Left ventricle myocardium inferior (tissue), 1 donor: ENCODE measurements at places on chromosomes 5 and 9. TPM values are rescaled to one million over a fixed set of nuclear protein-coding genes. Genes with fewer than 3 reads are reported as not detected.

Gene PCDHB3
- 0.77 TPM for total RNA-seq

Gene ANKRD18A
- 2.6 TPM for total RNA-seq

Gene HIGD2A
- total RNA-seq, result 217 TPM

Gene GPR21
- 0.58 TPM for total RNA-seq

Gene KCTD16
- 0.08 TPM for total RNA-seq

Gene PCDHB13
- total RNA-seq, result 2.5 TPM

Gene WWC1
- total RNA-seq, result 2.2 TPM

Gene PCDHB16
- total RNA-seq, result 1.4 TPM

Gene HCN1
- total RNA-seq, result 0.14 TPM

Gene EQTN
- total RNA-seq, result not detected

Gene GPRIN1
- total RNA-seq, result 0.58 TPM

Gene TMEM174
- not detected for total RNA-seq

Gene SLC36A3
- not detected for total RNA-seq

Gene ELOVL7
- total RNA-seq, result 0.19 TPM

Gene SPATA31D4
- not detected for total RNA-seq

Gene MOB3B
- 2.1 TPM for total RNA-seq

Gene GABBR2
- 1.1 TPM for total RNA-seq

Gene ENHO
- not detected for total RNA-seq

Gene GFI1B
- 0.27 TPM for total RNA-seq

Gene SLCO6A1
- not detected for total RNA-seq

Gene TMCO6
- 2.6 TPM for total RNA-seq

Gene PRELID2
- 12.2 TPM for total RNA-seq

DNA sequence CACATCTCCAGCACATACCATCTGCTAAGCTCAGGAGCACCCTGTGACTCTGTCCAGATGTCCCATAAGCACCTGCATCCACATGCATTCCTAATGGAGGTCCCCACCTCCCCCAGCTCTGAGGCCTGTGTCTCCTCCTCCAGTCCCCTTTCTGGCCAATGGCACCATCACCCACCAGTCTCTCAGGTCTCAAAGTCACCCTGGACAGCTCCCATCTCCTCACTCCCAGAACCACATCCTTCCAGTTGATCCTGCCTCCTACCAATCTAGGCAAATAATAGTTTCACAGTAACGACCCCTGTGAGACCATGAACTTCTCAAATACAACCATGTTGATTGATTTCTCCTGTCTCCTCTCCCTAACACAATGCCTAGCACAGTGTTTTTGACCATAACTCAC lies 40.1 kb downstream of the GGTA1 start:
- DNase-seq, result no peak

GRCh38 chr5:99060306-99061261 lies 131.8 kb upstream of the CHD1 start:
- peak; percentile 58 for DNase-seq

- no peak for DNase-seq
These were observed 103.7 kb upstream of the CD180 start for GRCh38 chr5:67300326-67300725.

GRCh38 chr5:75566710-75567309 lies 44.4 kb upstream of the ANKDD1B start:
- DNase-seq, result no peak

DNA sequence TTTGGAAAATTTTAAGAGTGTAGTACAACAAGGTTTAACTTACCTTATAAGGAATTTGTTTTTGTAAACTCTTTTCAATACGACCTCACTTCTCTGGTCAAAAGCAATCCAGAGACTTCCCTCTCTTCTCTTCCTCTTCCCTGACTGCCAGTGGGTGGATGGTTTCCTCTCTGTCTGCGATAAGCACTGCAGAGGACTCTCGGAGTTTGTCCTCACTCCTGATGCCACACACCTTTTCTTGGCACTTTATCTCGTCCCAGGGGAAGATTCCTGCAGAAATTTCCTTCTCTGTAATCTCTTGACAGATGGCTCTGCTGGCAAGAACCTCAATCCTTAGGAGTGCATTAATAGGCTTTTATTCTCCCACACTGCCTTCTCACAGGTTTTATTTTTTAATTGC lies 641.6 kb downstream of the NR2F1-AS1 start:
- DNase-seq, result no peak

DNA sequence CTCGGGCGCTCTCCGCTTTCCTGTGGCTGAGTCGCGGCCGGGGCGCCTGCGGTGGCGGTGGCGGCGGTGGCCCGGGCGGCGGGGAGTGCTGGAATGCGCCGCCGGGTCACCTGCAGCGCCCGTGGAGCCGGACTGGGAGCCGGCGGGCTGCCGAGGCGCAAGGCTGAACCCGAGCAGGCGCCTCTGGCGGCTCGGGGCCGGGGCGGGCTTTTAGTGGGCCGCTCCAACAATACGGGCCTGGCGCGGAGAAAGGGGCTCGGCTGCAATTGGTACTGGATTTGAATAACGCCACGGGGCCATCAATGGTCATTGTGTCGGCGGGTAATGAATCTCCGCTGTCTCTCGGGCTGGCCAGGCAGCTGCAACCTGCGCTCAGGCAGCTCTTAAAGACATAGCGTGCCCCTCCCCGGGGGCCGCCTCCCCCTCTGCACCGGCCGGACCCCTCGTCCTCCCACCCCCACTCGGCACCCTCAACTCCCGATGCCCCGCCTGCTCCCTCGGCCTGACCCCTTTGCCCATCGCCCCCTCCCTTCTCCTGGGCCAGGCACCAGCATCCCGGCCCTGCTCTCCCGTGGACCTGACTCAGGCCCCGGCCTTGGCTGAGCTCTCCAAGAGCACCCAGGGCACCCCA lies 22.1 kb downstream of the URM1 start:
- DNase-seq, result no peak

- DNase-seq, result no peak
These were observed 19.3 kb upstream of the IRX4 start for GRCh38 chr5:1901983-1902382.

DNA sequence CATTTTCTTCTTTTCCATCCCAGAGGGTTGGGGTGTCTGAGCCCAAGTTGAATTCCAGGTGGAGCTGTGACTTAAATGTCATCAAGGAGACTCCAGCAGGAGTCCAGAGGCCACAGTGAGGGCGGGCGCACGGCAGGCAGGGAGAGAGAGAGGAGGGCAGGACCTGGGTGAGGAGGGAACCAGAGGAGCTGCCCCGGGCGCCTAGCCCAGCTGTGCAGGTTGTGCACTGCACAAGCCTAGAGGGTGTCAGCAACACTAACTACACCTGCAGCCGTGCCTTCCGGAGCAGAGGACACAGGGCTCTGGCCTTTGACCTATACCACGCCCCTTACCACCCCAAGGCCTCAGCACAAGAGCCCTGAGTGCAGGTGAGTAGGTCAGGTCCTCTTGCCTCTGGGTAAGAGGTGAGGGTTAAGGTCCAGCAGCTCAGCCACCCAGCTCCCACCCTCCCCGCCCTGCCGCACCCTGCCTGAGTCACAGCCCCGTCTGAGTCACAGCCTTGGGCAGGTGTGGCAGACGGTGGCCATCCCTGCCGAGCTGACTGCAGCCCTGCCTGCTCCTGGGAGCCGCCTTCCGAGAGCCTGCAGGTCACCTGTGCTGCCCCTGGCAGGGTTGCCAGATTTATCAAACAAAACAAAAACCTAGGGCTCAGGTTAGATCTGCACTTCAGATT lies 6.4 kb upstream of the AGPAT2 start:
- DNase-seq, result no peak

DNA sequence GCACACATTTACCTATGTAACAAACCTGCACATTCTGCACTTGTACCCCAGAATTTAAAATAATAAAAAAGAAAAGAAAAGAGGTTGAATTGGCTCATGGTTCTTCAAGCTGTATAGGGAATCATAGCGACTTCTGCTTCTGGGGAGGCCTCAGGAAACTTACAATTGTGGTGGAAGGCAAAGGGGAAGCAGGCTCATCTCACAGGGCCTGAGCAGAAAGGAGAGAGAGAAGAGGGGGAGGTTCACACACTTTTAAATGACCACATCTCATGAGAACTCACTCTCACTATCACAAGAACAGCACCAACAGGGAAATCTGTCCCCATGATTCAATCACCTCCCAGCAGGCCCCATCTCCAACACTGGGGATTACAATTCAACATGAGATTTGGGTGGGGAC lies 214.6 kb downstream of the CDK5RAP2 start:
- no peak for DNase-seq

- DNase-seq, result no peak
These were observed 8.9 kb downstream of the LRRC26 start for GRCh38 chr9:137160716-137161557.

GRCh38 chr5:36790847-36791246 lies 85.7 kb upstream of the NIPBL start:
- DNase-seq, result no peak

DNA sequence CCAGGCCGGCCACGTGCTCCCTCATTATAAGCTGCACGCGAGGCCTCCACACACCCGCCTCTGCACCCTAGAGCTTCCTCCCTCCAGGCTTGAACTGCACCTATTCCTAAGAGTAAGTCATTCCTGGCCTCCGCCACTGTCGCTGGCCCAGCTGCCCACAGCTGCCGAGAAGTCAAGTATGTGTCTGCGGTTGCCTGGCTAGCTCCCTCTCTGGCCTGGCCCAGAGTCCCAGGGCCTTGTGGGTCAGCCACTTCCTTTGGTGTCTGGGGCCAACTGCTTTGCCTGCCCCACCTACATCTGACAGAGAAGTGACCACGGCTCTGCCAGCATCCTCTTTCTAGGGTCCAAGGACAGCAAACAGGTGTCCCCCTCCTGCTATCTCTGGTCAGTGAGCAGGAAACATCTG lies 18.3 kb downstream of the ABO start:
- peak; percentile 52 for DNase-seq

DNA sequence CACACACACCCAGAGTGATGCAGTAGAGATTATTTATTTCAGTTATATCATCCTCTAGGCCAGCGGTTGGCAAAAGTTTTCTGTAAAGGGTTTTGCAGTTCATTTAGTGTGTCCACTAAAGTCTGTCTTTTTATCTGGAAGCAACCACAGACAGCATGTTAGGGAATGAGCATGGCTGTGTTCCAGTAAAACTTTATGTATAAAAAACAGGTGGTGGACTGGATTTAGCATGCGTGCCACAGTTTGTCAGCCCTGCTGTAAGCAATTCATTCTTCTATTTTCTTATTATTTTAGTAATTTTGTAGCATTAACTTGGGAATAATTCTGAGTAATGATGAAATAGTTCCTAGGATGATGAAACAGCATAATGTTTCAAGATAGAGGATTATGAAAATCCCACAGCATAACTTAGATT lies 51.7 kb downstream of the CCNH start:
- DNase-seq, result no peak

- DNase-seq, result no peak
These were observed 448.0 kb downstream of the CDH10 start for GRCh38 chr5:24196789-24197188.

DNA sequence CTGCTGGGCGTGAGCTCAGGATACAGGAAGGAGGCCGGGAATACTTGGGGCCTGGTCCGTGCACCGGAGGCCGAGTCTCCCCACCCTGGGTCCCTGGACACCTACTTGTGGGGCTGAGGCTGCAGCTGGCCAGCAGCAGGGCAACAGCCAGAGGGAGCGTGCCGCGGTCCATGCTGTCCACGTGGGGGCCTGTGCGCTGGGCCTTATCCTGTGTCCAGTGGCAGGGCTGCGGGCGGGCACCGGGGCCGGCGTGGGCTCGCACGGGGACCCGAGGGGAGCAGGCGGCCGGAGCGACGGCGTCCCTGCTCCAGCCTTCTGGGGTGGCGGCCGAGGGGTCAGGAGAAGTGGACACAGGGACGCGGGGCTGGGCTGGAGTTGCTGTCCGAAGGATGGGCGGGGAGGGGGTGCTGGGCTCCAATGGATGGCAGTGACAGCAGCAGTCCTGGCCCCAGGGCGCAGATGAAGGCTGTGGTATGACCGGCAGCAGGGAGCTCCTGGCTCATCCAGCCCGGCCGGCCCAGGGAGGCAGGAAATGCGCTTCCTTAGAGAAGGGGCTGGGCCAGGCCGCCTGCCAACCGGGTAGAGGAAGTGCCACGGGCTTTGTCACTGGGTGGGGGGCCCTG lies at the start of gene ENG:
Gene ENG (minus strand): TSS at position 475 of the 623 bp plus-strand sequence. CDS start 303 bp downstream, at position 172.
- peak; percentile 90 for DNase-seq

DNA sequence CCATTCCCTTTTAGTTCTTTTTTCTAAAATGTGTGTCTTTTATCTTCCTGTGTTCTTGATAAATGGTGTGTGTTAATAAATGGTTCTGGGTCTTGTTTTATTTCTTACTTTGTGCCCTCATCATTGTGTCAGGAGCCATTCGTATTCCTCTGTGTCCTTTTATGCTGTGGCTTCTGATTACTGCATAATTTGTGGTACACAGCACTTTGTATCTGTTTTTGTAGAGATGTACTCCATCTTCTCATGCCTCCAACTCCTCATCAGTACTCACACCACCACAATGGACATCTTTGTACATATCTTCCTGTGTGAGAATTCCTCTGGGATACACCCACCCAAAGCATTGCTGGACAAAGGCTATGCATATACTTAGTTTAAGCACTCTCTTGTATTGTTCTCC lies 247.4 kb downstream of the ARHGAP26 start:
- no peak for DNase-seq

DNA sequence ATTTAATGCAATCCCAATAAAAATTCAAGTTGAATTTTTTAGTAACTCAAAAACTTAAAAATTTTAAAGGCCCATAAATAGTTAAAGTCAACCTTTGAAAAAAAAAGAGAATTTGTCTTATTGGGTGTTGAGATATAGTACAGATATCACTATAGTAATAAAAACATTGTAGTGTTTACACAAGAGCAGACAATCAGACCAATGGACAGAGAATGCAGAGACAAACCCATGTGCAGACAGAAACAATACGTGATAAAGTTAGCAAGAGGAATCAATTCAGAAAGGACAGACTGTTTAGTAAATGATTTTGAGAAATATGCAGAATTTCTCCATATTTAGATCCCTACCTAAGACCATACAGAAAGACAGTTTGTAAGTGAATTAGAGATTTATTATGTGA lies 33.9 kb downstream of the GOLGA1 start:
- no peak for DNase-seq

- no peak for DNase-seq
These were observed 1000.2 kb downstream of the NR2F1-AS1 start for GRCh38 chr5:92580814-92581213.

GRCh38 chr5:142771666-142772065 lies 1.5 kb downstream of the ARHGAP26 start:
- DNase-seq, result no peak

DNA sequence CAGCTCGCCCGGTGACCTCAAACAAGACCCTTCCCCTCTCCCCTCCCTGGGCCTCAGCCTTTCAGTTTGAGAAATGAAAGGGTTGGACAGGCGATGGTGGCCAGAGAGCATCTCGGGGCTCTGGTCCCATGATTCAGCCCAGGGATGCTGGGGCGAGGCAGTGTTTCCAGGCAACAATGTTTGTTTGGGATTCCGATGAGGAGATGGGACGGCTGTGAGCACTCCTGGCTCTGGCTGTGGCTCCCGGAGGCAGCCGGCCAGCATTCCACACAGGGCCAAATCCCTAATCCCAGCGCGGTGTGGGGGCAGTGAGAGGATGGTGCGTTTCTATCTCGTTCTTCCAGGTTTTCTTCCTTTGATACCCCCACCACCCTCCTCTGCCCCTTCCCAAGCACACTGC lies 66.0 kb downstream of the HMCN2 start:
- DNase-seq, result peak; percentile 80
